Right renal pelvis (tissue), 4 donors: ENCODE measurements at places on chromosomes 4 and X. TPM values are rescaled to one million over a fixed set of nuclear protein-coding genes. Genes with fewer than 3 reads are reported as not detected.

DNA sequence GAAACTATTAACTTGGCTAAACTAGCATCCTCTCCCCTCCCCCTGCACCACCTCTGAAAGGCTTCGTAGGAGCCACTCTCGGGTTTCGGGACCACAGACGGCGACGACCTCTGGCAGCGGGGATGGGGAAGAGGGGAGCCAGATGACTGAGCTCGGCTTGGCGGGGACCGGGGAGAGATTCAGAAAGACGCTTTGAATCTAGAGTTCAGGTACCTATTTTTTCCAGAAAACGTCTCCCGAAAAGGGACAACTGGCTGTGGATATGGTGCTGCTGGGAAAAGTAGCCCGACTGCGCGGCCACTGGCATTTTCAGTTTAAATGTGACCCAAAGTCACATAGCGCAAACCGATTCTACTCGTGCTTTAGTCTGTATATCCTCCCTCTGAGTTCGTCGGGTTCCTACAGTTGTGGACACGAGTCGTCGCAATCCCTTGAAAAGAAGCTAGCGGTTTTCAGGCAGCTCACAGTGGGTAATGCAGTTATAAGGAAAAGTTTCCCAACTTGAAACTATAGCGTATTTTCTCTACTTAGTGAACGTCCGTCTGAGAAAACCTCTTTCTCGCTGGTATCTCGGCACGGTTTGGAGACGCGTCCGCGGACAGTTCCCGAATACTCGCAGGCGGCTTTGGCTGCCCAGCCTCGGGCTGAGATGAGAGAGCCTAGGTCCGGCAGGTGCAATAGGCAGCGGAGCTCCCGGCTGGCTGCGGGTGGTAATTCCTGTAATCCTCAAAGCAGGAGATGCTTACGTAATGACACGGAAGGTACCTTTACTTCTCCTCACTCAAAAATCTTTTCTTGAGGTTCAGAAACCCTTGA is 1.3 kb downstream of the PARM1 start:
- DNase-seq: no peak

DNA sequence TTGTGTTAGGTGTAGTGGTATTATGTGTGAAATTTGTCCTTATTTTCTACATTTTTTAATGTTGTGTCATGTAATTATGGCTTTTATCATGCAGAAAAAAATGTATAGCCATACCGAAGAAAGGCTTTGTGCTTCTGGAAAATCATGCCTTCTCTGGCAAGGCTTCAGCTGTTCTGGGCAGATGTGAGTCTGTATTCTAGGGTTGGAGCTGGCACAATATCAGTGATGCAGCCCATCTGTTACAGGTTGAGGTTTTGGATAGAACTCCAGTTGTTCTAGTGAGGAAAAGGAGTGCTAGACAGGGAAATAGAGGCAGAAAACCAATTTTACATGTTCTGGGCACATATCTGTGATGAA is 44.8 kb upstream of the PRSS12 start:
- no peak for DNase-seq

DNA sequence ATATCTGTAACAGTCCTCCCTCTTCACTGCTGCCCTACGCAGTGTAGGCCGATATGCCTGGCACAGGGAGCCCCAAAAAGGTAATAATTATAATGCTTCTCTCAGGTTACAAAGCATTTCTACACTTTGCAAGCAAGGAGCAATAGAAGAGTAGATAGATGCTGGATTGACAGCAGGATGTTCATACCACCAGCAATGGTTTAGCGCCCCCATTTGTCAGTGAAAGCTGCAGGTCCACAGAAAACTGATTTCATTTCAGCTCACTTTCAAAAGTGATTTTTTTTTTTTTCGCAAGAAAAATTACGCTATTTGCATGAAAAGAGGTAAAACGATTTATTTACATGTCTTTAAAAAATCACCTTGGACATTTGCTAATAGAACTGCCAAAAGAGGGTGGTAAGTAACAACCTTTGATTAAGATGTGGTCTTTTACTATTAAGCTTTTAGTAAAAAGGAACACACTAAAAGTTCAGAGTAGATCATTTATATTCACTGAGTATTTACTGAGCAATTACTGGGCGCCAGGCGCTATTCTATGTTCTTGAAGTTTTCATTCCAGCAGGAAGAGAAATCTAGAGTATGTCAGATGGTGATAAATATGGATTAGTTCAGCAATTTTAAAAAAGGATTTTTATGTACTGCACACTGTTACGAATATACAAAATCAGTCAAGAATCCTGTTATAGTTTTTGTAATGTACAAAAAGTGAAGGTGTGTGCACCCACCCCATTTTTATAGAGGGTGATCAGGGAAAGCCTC is 34.4 kb downstream of the HPF1 start:
- no peak for DNase-seq

Gene VEGFC
- 19.0 TPM for polyA plus RNA-seq

DNA sequence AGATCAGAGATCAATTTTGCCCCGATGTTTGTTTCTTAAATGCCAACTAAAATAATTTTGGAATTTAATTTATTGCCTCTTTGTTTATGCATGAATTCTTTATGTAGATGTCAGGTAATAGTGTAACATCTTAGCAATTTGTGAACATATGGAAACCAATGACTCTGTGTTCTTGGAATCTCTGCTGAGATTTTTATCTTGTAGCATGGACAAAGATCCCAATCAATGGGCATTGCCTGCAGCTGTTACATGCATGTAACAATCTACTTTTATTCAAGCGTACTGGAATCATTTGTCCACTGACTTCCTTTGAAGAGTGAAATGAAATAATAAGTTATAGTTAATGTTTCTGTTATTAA is 61.6 kb upstream of the ARSJ start:
- no peak for DNase-seq

DNA sequence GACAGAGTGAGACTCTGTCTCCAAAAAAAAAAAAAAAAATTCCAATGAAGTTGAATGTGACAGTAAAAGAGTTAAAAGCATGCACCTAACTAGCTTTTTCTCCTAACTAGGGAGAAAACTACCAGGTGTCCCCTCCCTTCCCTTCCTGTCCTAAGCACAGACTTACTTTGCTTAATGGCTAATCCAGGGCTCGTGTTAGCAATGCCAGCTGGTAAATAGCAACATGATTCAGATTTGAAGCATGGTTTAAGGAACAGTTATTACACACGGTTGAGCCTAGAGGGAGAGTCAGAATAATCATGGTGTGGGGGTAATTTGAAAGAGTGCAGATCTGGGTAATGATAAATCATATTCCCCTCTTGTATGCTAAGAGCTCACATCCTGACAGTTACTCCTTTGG is 338.3 kb downstream of the STIM2 start:
- no peak for DNase-seq

DNA sequence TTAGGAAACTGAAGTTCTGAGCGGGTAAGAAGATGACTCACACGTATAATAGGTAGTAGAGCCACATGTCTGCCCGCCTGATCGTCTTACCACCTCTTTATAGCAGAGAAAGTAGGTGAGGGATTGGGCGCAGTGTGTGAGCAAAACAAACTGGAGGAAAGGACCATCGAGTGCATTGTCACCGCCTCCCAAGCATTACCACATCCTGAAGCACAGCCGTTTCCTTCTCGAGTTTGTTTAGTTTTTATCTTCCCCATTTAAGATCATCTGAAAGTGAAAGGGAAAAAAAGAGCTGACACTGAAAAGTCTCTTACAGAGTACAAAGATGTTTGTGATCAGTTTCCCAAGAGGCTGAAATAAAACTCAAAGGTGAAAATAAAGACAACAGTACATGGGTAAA is 14.8 kb downstream of the PDK3 start:
- no peak for DNase-seq

Gene ZRSR2
- 13.1 TPM for polyA plus RNA-seq

Gene ENPP6
- polyA plus RNA-seq: 6.3 TPM

DNA sequence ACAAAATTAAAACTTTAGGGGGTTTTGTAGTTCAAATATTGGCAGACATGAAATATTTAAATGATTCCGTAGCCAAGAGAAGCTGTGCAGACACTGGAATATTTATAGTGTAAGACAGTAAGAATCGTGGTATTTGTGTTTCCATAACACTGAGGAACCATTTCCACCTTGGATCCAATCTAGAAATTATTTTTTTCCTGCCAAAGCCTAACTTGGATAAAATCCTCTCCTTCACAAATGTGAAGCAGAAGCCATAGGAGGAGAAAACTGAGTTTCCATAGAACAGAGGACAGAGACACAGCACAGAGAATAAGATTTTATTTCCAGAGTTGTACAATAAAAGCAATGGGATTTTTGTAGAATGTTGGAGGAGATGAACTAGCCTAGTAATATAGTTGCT is 19.9 kb upstream of the SRPX start:
- no peak for DNase-seq

DNA sequence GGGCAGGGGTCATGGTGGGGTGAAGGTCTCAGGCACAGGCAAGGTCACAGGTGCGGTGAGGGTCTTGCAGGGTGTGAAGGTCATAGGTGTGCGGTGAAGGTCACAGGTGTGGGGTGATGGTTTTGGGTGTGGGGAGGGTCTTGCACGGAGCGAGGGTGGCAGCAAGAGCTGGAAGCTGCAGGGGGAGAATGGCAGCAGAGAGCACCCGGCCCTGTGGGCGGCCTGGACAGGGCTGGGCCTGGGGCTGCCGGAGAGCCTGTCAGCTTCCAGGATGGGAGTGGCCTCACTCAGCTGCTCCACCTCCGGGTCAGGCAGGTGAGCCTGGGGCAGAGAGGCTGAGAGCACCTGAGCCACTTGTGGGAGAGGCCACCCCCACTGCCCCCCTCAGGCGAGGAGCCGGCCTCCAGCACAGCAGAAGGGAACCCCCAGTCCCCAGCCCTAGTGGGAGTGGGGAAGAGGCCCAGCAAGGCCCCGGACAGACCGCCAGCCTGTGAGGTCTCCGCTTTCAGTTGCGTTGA is 1.5 kb downstream of the MSANTD1 start:
- no peak for DNase-seq

DNA sequence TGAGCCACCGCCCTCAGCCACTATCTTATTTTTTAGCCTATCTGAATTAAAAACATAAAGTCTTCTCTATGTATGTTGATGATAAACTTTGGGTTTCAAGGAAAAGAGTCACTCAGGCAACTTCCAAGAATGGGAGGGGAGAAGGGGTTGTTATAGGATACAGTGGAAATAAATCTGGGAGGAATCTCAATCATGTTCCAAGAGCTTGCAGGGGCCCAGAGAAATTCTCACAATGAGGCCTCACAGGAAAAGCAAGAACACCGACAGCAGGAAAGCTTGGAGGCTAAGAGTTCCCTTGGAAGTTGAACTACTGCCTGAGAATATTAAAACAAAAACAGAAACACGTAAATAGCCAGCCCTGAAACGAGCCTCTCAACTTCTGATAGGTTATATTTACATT is 384.6 kb upstream of the IGFBP7 start:
- no peak for DNase-seq

Gene NOX1
- 1.1 TPM for polyA plus RNA-seq

- no peak for DNase-seq
Observed at GRCh38 chr4:144579411-144580030, 66.4 kb upstream of the HHIP start.

Gene TMA16
- polyA plus RNA-seq: 36.1 TPM

Gene UGT2B10
- 0.40 TPM for polyA plus RNA-seq

Gene LUZP4
- not detected for polyA plus RNA-seq

- no peak for DNase-seq
Observed at GRCh38 chr4:125125276-125125675, 189.5 kb upstream of the FAT4 start.

DNA sequence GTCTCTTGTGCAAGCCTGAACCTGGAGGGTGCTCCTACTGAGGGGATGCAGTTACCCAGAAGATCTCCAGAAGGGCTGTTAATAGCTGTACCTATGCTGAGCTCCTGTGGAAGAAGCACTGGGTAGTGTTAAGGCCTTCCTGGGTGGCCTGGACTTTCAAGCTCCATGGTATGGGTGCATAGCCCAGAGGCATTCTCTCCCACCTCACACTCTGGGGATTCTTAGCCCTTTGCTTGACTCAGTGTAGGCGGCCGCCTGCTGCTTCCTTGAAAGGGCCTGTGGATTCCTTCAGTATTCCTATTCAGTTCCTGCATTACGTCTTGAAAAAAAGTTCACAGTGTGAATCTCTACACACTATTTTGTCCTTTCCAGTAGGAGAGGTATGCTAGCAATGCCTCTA is 235.7 kb upstream of the MAGEB16 start:
- DNase-seq: no peak

Gene SUPT20HL1
- not detected for polyA plus RNA-seq

Gene ZMAT1
- polyA plus RNA-seq: 38.9 TPM

DNA sequence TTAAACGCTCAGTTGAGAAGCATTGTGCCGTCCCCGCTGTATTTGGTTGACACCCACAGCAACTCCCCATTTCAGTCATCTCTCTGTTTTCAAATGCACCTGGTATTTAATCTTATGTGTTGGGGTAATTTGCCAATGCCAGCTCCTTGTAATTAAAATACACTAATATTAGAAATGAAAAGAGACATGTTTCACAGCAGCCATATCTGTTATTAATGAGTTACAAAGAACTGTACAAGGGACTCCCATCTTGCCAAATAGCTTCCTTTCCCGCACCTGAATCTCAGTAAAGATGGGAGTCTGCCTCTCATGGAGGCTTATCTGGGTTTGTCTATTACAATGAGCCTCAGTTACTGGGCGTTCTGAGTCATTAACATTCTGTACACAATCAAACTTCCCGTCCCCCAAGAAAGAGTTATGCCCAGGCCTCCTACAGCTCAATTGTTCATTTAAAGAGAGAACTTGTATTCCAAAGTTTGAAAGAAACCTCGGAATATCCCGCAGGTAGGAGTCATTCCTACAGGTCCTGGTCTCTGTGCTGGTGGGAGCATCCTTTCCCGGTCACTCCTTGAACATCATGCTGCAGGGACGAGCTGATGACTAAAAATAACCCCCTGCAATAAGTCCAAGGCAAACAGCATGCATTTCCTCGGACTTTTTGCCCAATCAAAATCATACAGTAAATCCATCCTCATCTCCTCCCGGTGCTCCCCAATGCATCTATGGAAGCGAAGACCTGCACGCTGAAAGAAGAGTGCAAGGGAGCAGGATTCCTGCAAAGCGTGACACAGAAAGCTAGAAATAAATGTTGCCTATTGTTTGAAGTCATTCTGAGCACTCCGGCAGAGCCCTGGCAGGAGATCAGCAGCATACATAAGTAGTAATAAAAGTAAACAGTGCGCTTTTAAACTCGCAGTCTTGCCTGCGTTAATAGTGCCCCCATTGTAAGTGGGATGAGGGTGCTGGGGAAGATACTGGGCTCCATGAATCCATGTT is 926 bp downstream of the NDP start:
- DNase-seq: no peak

DNA sequence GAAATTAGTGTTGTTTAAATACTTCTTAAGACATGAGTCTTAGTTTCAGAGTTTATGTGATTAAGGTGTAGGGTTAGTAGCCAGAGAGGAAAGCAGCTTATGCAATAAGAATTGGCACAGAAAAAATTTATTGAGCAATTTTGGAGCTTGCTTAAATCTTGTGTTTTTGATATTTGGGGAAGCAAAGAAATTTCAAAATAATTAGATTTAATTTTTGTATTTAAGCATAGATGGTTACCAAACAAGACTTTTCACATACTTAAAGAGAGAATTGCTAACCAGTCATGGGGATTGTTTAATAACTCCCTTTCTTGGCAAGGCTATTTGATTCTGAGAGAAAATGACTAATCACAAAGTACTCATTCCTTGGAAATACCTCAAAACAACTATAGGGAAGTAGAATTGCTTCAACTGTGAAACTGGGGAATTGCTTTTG is 202.0 kb upstream of the GRID2 start:
- DNase-seq: no peak

Gene CXCL3
- 0.09 TPM for polyA plus RNA-seq

GRCh38 chr4:2712261-2712842 is 43.8 kb downstream of the TNIP2 start:
- no peak for DNase-seq
